ENCODE measurements at places on chromosomes 4 and X.

- no peak for DNase-seq
Observed at GRCh38 chrX:107686026-107686425, 57.7 kb downstream of the PRPS1 start.

DNA sequence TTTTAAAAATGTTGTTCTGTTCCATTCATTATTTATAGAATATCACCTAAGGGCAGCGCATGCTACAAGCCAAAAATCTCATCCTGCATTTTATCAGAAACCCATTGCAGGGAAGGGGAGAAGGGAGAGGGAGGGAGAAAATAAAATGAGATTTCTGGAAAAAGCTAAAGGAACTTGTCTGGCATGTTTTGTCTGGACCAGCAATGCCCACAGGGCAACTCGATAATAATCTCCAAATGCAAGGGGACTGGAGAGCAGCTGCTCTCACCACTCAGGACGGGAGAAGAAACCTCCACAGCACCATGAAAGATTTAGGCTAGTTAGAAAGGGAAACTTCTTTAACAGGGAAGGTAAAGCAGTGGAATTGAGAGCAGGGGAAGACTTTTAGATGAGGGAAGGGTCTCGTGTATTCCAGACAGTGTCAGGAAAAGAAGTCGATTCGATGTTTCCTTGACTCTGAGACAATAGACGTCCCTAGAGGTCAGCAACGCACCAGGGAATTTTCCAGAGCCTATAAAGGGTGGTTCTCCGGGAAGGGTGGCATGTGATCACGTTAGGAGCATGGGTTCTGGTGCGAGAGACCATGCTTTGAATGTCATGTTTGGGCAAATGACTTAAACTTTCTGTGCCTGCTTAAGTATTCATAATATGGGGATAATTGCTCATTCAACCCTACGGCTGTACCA, 132.2 kb upstream of the NDP start:
- DNase-seq: no peak

DNA sequence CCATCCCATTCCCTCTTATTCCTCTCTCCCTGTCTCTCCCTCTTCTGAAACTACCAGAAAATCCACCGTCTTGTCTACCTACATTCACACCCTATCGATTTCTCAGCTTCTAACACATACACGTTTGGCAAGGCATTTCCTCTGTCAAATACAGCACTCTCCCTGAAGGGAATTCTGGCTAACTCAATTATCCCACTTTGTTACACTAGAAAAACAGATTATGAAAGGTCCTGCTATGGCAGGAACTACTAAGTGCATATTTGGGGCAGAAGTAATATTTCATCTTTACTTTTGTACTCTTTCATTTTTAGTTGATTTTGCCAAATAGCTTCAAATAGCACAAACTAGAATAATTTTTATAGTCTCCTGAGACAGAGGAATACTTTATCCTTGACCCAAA, 46.6 kb upstream of the KLHL8 start:
- DNase-seq: no peak

GRCh38 chr4:44186850-44187246, 261.8 kb downstream of the KCTD8 start:
- DNase-seq: no peak

DNA sequence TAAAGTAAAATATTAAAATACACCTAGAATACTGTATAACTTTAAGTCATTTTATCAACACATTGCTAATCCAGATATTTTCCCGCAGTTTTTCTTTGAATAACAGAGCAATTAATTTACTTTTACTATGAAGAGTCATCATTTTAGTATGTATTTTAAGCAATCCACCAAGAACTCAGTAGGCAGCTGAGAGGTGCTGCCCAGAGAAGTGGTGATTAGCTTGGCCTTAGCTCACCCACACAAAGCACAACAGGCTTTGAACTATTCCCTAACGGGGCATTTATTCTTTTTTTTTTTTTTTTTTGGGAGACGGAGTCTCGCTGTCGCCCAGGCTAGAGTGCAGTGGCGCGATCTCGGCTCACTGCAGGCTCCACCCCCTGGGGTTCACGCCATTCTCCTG, 74.4 kb downstream of the CD38 start:
- no peak for DNase-seq
